ENCODE measurements at places on chromosomes 7 and 10.

DNA sequence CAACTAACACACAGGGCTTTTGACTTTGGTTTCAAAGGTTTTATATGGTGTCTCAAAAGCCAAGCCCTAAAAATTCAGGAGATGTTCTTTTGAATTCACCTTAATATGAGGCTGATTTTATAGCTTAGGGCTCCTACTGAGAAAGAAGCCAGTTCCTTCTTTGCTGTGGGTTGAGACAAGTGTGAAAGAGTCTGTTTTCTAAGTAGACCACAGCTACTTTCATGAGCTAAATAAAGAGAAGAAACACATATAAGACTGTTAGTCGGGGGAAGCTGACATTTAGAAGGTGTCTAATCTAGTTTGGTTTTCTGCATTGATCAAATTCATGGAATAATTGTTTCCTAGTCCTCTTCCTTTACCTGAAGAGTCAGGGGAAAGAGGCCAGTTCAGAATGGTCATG is 332.1 kb upstream of the CELF2 start:
- no peak for DNase-seq

GRCh38 chr7:84196084-84196503 is 1.5 kb upstream of the SEMA3A start:
- DNase-seq: no peak

DNA sequence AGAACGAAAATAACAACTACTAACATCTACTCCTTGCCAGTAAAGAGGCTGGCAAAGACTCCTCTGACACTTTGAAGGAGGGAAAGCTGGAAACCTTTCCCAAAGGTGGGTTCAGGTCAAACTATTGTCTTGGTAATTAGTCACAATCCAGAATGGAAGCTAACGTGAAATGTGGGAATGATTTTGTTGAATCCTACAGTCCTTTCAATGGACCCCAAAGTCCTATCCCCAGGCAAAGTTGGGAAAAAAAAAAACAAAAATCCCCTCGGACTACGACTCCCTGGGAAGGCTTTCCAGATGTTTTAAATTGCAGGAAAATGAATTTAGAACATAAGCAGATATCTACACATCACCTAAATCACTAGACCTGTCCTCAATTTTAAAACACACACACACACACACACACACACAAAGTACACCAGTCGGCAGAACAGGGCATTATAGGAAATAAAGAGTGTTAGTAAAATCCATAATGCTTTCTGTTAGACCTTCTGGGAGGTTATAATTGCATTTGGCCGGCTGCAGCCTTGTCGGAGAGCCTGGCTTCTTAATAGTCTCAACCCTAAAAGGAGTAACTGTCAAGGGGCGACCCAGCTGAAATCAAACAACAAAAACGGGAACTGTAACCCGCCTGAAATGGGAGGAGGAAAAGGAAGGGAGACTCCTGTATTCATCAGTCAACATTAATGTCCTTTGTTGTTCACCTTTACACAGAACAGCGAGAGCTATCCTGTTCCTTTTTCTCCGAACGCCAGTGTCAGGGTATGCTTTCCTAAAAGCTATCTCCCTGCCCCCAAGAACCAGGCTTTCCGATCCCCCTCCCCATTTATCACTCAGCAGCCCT is 1.5 kb downstream of the DOCK4 start:
- no peak for DNase-seq

DNA sequence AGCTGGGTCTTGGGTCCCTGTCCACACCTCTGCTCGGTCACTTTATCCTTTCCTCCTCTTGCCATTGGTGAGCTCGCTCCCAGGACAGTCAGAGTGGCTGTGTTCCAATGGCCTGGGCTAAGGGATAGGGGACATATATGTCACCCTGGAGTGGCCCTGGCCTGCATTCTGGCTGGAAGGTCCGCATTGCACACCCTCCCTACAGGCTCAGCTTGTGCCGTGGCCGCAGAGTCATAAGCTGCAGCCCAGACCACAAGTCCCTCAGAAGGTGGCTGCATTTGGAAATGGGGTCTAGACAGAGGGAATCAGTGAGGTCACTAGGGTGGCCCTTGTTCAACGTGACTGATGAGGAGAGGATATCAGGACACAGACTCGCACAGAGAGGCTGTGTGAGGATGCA is 363.8 kb upstream of the SHH start:
- DNase-seq: no peak

GRCh38 chr10:34821587-34822585 is 6.8 kb upstream of the PARD3 start:
- no peak for DNase-seq

- DNase-seq: no peak
These were observed 34.0 kb downstream of the C7orf25 start for GRCh38 chr7:42877862-42878261.

Data from hematopoietic multipotent progenitor cell treated with erythropoietin and hydrocortisone succinate and interleukin-3 and kit ligand, for 15 days (in vitro differentiated cells).